T-helper 2 cell (primary cell): ENCODE measurements at places on chromosomes 4 and X.
A peak's percentile ranks its signal among the peaks of the same experiment; 100 is the strongest.

DNA sequence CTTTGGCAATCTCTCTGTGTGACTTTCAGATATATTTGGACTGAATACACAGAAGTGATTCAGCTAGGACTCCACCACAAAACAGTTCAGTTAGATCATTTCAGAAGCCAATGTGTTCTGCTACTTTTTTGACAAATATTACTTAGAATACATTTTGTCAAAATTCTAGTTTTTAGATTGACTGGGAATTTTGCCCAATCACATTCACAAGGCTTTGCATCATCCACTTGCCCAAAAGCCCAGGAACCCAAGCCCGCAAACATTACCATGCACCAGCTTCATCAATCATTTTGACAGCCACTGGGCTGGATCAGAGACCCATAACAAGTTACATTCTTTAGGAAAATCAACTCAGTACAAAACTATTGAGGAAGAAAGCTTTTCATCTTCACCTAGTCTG, 256.6 kb upstream of the NDST3 start:
- no peak for DNase-seq

- no peak for DNase-seq
These were observed 199.2 kb downstream of the KCNIP4 start for GRCh38 chr4:21749412-21749811.

GRCh38 chr4:17875402-17876070, 64.8 kb downstream of the NCAPG start:
- peak; percentile 22 for DNase-seq

DNA sequence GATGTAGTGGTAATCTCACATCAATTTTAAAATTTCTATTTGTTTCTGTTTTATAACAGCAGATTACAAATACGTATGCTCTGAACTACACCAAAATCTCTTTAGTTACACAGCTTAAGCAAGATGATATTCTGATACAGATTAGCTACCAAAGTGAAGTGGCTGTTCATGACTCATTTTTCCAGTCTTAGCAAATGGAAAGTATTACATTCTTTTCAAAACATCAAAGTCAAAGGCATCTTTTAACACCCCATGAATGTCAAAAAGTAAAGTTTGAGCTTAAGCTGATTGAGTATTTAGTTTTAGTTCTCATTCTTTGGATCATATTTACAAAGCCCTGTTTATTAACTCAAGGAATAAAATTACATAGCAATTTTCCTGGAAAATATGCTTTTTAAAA, 6.6 kb upstream of the HPGDS start:
- no peak for DNase-seq

- DNase-seq: no peak
These were observed 7.0 kb upstream of the USO1 start for GRCh38 chr4:75717408-75717807.

DNA sequence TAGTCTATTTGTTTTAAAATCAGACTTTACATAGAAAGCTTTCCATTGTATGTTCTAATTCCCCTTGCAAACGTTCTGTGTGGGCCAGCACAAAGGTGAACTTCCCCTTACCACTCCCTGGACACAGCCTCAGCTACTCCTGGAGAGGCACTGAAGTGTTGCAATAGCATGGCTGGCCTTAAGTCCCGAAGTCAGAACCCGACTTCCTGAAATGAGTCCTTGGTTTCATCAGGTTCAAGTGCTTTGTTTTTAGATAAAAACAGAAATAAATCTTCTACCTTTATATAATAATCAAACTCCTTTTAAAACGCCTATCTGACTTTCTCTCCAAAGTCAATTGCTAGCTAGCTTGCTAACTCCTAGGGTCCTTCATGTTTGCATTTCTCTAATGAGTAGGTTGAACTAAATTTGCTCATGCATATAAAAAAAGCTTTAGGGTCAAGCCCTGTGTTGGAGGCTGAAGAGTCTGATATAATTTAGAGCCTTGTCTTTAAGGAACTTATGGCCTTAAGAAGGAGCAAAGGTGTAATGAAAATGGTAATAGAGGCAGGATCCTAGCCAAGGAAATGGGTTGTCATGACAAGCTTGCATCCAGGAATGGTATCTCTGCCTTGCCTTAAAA, 9.0 kb downstream of the BMP3 start:
- no peak for DNase-seq

DNA sequence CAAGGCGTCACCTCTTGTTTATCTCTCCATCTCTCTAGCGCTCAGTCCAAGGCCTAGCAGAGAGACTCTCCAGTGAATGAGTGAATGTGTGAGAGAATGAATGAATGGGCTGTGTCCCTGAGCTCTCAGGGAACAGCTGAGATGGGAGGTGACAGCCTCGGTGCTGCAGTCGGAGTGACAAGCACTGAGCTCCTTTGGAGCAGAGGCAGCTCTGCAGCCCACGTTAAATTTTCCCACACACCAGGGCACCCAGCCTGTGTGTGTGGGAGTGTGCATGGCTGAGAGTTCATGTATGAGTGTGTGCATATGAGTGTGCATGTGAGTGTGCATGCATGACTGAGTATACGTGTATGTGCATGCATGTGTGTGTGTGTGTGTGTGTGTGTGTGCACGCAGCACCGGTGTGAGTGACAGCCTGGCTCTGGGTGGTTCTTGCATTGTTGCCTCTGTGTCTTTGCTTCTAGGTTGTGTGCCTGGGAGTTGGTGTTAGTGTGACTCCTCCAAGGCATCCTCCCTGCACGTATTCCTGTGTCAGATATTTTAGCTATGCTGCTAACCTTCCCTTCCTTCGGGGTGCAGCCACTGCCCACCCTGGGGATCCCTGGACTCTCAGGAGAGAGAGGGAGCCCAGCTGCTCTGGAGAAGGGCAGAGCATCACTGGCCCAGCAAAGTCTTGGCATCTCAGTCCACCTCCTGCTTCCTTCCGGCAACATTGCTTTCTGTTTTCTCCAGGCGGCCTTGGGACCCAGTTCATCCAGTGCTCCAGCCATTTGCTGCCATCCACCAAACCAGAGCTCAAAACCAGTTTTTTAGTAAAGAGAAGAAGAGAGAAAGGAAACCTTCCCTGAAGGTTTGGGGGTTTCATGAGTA, 98.6 kb downstream of the PPP2R2C start:
- no peak for DNase-seq
